ENCODE measurements at places on chromosomes 1 and 21.

GRCh38 chr21:37402251-37402867 lies 35.8 kb downstream of the DYRK1A start:
- no peak for DNase-seq

DNA sequence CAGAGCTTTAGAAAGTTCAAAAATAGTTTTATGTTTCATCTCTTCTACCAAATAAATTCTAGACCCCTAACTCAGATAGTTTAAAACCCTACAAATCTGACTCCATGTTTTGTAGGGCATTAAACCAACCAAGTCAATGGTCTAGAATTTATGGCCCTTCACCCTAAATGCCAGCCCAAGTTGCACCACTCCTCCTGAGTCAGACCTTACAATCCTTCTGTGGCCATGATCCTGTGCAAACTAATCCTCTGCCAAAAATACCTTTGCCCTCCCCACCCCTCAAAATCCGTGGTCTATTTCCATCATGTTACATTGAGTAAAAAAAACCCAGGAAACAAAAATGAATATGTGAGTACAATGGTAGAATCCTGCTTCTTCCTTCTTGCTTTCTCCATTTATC lies 179.3 kb downstream of the NR5A2 start:
- DNase-seq = no peak

GRCh38 chr1:14476170-14476955 lies 122.1 kb upstream of the KAZN start:
- DNase-seq = peak; percentile 33

DNA sequence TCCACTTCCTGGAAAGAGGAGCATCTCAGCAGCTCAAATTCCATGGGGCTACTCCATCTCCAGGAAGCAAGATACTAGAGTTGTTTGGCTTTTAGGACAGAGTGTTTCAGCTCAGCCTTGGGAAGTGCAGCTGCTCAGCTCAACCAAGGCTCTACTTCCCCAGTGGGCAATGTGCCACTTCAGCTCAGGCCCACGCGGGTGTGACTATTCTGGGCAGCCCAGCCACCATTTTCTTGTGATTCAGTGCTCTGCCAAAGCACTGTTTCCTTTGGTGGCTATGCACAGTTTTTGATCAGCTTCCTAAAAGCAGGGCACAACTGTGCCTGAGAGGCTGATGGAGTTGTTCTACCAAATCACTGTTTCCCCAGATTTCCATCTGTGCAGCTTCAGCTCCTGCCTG lies 1104.9 kb upstream of the TMPRSS15 start:
- no peak for DNase-seq

GRCh38 chr1:113194846-113195830 lies 122.1 kb downstream of the LRIG2 start:
- no peak for DNase-seq

All from GM04503 (cell line).